ENCODE measurements at places on chromosomes 13 and 19.
A peak's percentile ranks its signal among the peaks of the same experiment; 100 is the strongest.

DNA sequence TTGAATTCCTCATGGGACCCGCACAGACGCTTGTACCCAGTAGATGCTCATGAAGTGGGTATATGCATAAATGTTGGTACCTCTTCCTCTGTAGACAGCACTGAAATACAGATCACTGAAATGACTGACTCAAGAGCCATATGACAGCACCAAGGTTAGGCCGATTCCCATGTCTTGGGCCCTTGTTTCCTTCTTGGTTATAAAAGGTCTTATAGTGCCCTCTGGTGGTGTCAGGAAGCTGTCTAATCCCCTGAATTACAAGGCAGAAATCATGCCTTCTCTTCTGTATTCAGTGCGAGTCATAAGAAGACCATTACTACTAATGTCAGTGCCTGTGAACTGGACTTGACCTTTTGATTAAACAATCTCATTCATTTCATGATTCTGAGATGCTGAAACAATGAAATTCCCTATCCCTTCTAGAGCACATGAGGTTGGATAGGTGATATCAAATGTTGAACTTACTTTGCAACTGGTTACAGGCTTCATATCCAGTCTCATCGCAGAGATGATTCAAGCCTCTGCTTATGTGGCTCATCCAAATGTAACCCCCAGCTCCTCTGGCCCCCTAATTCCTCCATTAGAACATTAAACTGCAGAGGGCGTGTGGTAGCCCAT lies 59.7 kb downstream of the SPATA13 start:
- DNase-seq = peak; percentile 26

DNA sequence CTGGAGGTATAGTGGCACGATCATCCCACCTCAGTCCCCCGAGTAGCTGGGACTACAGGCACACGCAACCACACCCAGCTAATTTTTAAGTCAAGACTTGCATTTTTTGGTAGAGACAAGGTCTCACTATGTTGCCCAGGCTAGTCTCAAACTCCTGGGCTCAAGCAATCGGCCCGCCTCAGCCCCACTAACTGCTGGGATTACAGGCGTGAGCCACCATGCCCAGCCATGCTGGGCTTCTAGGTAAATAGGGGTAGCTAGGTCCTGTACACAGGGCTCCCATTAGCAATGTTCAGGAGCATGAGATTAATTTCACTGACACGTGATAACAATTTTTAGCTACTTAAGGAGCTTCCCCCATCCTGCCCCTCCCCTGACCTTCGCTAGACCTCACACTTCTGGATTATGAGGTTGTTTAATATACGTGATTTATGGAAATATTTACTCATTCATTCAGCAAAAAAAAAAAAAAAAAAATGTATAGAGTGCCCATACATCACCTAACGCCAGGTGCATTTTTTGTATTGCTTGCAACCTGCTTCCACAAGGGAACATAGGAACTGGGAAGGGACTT lies 19.2 kb downstream of the TMEM272 start:
- no peak for DNase-seq

DNA sequence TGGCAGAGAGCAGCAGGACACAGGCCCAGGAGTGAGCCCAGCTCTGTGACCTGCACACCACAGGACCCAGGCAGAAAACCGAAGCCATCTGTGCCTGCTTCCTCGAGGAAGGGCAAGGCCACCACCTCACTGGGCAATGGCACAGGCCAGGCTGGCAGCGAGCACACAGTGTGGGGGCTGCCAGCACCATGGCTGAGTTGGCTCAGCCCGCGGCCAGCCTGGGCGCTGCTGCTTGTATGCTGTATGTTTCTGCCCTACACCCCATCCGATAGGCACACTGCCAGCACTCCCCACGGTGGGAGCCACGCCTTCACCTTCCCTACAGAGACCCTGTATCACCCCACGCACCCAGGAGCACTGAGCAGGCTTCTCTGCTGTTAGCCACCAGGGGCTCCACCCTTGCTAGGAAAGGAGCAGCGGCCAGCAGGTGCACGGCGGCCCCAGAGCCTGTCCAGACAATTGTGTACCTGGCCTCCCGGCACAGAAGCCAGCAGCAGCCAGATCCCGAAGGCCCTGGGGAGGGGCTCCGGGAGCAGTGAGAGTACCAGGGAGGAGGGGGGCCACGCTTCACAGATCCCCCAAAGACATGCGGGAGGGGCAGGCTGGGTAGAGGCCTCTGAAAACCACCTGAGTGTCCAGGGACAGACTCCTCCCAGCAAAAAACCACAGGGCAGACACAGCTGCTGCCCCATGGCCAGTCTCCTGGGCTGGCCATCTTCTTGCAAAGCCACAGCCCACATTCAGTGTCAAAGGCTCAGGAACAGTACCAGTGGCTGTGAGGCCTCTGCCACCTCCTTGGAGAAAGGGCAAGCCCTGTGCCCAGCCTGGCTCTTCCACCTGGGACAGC lies 56.1 kb downstream of the MLLT1 start:
- no peak for DNase-seq

GRCh38 chr13:67043901-67044300 lies 186.2 kb downstream of the PCDH9 start:
- DNase-seq = no peak

GRCh38 chr13:113245849-113246796 lies 36.7 kb downstream of the CUL4A start:
- DNase-seq = no peak

- peak; percentile 9 for DNase-seq
Observed at GRCh38 chr13:100128373-100128772, 39.5 kb downstream of the PCCA start.

Measured in activated CD4-positive, alpha-beta T cell treated with anti-CD3 and anti-CD28 coated beads, Interleukin-2, amount 50 U/mL, for 48 hours (primary cell).